LHCN-M2 (cell line): ENCODE measurements at places on chromosomes 6 and 20. TPM values are rescaled to one million over a fixed set of nuclear protein-coding genes. Genes with fewer than 3 reads are reported as not detected.

The WFDC10B gene
- total RNA-seq = 0.38 TPM in 1 of 2 replicates, not detected in the other

The LY6G6C gene
- 0.51 TPM in 1 of 2 replicates, not detected in the other for total RNA-seq

The CD24 gene
- total RNA-seq = 21.5 and 50.8 TPM in 2 replicates

The PHF20 gene
- 22.0 and 22.7 TPM in 2 replicates for total RNA-seq

The FAM209B gene
- not detected in 2 replicates for total RNA-seq

The UNC5CL gene
- total RNA-seq = under 0.01 TPM in 1 of 2 replicates, not detected in the other

The ZNF831 gene
- not detected in 2 replicates for total RNA-seq

The MUC21 gene
- total RNA-seq = not detected in 2 replicates

The MPIG6B gene
- total RNA-seq = not detected in 2 replicates

The EBF4 gene
- total RNA-seq = 0.06 and 0.19 TPM in 2 replicates

- no peak for DNase-seq
These were observed 96.3 kb upstream of the PLN start for GRCh38 chr6:118451839-118452238.

DNA sequence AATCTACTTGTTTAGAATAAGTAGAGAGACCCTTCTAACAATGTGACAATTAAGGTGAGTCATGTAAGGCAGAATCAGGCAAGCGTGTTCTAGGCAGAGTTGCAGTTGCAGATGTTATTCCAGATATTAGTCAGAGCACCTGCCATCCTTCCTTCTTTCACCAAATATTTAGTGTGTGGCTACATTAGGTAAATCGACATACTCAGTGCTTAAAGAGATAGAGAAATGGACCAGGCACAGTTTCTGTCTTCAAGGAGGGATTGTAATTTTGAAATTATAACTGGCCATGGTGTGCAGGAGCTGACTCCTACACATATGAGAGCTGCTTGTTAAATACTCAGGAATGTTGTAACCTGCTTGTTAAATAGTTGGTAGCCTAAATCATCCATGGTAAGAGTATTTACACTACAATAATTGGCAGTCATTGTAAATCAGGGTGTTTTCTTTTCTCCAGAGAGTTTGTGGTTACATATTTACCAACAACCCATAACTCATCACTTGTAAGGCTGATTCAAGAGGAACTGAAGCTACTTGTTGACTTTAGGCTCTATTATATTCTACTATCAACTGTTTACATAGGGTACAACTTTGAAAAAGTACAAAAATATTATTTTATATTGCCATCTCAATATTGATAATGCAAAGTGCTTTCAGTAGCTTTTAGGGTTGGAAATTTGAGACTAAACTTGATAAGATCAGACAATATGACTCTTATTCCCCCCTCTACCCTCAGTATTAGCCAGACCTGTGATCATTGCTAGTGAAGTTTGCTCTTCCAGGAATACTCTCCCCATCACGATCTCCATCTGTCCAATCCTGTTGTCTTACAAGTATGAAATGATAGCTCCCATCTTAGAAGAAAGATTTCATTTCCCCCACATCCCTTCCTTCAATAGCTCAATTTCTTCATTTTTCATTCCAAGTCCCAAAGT, 607.1 kb downstream of the COL12A1 start:
- peak; percentile 78 for DNase-seq

- DNase-seq = peak; percentile 32
These were observed at the start of gene GPR6 for GRCh38 chr6:109978174-109979032. GPR6 (plus strand) TSS chr6:109978311; CDS start chr6:109979113, 802 bp downstream.

DNA sequence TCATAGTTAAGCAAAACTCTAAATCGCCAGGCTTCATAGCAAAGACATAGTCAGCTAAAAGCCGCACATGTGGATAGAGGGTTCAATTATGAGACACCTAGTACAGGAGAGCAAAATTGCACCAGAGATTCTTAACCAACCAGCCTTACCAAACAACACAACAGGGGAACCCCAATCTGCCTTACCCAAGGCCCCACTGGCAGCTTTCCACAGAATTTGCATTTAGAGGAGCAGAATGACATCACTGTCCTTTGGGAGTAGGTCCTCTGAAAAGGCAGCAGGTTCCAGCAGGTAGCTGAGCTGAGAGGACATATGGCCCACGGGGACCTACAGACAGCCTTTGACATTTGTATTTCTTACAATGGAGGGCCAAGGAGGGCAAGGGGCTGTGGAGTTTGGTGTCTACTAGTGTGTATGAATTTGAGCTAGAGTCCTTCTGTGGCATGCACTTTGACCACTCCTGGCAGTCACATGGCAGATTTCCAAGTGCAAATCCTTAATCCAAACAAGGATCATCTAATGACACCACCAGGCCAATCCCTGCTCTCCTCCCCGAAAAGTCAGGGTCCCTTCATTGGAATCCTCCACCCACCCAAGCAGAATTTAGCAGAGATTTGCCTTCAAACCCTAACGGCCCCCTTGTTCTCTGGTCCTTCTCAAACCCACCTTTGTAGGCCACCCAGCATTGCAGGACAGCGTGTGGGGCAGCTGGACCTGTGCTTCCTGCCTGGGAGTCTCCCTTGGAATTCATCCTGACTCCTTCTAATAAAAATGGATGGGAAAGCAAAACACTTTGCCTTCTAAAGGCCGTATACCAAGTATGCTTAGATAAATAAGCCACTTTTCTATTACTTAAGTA, 171.2 kb upstream of the SUPT3H start:
- no peak for DNase-seq

GRCh38 chr6:4313044-4313686, 177.8 kb upstream of the ECI2 start:
- peak; percentile 91 for DNase-seq

DNA sequence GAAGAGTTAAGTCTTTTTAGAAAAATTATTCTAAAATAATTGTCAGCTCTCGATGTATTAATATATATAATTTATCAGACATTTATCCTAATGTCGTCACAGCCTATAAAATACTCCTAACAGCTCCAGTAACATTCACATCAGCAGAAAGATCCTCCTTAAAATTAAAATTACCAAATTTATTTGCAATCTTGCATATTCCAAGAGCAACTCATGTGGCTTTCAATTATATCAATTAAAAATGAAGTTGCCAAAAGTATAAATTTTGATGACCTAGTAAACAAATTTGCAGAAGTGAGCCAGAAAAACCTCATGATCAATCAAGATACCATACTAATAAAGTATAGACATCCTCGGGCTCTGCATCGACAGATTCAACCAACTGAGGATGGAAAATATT, 60.2 kb downstream of the IL20RA start:
- DNase-seq = no peak

- DNase-seq = no peak
These were observed 3.0 kb downstream of the DDO start for GRCh38 chr6:110412360-110412759.

DNA sequence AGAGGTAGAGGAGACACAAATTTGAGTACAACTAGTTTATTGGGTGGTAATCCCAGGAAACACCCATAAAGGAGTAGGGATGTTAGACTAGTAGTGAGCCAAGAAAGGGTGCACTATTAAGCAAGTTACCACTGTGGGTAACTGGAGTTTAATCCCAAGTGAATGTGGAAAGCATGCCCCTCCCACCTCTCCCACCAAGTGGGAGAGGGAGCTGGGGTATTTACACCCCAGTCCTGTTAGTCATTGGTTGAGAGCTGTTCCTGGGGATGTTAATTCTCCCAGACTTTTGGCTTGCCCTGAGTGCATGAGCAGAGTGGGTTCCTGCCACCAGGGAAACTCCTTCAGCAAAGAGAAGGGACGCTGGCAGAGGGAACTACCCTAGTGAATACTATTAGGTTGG, 49.2 kb upstream of the ZFP64 start:
- no peak for DNase-seq

DNA sequence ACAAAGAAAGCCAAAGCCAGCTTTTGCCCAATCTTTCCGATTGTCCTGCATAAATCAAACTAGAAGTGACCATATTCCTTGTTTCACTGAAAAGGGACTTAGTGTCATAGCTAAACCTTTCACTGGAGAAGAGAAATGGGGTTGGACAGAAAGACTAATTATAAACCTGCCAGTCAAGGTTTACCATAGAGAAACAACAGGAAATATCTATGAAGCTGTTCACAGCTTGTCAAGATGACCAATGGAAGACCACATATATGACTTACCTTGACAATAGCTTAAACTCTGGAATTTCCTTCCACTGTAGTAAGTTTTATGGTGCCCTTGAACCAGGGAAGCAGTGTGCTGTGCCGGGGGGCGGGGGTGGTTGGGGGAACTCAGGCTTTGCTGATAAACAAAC, 107.7 kb upstream of the PHACTR1 start:
- DNase-seq = no peak

- no peak for DNase-seq
These were observed 1.7 kb downstream of the LINC00237 start for GRCh38 chr20:21104466-21104761.
